CD4-positive, alpha-beta T cell treated with Interleukin-21 for 1 hour (primary cell): ENCODE measurements at places on chromosomes 11 and 22.
A peak's percentile ranks its signal among the peaks of the same experiment; 100 is the strongest.

DNA sequence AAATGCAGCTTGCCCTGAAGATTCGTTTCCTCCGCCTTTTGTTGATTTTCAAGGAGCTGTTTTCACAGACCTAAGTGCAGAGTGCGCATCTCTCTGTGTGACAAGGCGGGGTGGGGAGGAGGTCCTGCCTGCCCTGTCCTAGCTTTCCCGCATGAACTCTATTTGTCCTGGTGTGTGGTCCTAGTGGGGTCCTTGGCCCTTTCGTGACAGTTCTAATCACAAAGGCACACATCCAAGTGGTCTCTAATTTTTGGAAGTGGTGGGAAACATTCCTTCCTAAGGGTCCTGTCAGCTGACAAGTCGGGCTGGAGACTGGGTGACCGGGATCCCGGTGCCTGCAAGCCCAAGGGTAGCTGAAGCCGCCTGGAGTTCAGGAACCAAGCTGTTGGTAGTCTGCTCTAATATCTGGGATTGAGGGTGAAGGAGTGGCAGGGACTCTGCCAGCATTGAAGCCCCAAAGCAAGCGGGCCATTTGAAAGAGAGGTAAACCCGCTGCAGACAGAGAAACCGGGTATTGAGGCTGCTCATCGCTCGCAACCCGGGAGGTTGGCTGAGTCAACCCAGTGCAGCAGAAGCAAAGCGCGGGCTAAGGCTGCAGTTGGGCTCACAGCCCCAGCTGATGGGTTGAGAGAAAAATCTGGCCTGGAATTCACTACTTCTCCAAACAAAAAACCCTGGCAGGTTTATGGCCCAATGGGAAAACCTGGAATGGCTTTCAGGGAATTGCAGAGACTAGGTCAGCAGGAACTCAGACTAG lies 28.1 kb upstream of the FBXO3 start:
- no peak for DNase-seq

DNA sequence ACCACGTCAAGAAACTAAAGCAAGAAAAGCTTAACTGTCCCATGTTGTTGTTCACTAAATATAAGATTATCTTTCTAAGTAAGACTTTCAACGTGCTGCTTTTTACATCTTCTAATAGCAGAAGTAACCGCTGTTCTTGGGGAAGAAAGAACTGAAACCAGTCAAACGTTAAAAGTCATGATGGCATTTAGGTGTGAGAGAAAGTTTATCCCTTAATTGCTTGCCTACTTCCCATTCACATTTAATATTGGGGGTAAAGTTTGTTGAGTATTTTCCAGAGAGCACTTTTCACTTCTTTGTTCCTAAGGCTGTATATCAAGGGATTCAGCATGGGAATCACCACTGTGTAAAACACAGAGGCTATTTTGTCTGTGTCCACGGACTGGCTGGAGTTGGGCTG lies 970 bp downstream of the OR5B21 start:
- DNase-seq: no peak

DNA sequence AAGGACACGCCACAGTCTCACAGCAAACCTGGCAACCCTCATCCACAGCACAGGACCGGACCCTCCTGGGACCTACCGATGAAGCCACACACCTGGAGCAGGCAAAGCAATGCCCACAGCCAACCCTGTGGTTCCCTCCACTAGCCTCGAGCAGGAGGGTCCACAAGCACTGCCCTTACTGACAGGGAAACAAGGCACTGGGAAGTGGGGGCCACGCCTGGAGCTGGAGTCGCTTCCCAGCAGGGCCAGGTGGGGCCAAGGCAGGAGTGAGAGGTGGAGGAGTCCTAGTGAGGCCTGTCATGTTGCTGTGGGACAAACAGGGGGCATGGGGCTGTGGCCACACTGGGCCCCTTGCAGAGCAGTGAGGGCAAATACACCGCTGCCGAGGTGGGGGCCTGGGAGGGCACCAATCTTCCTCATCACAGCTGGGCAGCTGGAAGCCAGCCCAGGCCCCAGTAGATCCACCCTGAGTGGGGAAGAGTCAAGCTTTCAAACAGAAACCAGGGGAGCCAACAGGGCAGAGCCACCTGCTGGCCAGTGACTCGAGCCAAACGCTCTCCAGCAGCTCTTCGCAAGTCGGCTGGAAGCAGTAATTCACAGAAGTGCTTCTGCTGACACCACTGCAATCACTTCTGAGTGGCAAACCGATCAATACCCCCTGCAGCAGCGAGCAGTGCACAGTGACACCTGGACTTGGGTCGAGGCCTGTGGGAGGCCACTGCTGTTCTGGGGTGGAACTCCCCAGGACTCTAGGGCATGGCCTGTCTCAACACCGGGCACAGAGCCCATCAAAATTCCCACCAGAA lies 13.7 kb downstream of the SULT4A1 start:
- DNase-seq: no peak

GRCh38 chr11:38498721-38499120 lies 1900.7 kb upstream of the RAG2 start:
- no peak for DNase-seq

GRCh38 chr11:62504158-62504973 lies 42.2 kb downstream of the AHNAK start:
- DNase-seq: no peak

DNA sequence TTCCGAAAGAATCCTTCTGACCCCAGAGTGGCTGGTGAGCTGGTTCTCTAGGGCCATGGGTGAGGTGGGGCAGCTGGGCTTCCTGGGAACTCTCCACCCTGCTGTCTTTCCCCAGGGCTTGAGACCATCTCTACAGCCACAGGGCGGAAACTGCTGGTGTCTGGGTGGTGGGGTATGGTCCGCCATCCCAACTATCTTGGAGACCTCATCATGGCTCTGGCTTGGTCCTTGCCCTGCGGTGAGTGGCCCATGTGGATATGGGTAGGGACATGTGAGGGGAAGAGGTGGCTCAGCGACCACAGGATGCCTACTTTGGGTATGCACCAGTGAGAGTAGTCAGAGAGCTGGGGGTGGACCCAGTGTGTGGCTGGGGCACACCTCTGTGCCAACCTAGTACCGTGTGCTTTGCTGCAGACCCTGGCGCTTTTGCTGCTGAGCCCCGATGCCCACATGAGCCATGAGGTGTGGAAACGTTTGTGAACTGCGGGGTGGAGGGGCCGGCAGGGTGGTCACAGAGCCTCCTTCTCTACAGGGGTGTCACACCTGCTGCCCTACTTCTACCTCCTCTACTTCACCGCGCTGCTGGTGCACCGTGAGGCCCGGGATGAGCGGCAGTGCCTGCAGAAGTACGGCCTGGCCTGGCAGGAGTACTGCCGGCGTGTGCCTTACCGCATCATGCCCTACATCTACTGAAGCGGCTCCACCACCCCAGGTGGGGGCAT lies 2.0 kb downstream of the ZNHIT2 start:
- no peak for DNase-seq

DNA sequence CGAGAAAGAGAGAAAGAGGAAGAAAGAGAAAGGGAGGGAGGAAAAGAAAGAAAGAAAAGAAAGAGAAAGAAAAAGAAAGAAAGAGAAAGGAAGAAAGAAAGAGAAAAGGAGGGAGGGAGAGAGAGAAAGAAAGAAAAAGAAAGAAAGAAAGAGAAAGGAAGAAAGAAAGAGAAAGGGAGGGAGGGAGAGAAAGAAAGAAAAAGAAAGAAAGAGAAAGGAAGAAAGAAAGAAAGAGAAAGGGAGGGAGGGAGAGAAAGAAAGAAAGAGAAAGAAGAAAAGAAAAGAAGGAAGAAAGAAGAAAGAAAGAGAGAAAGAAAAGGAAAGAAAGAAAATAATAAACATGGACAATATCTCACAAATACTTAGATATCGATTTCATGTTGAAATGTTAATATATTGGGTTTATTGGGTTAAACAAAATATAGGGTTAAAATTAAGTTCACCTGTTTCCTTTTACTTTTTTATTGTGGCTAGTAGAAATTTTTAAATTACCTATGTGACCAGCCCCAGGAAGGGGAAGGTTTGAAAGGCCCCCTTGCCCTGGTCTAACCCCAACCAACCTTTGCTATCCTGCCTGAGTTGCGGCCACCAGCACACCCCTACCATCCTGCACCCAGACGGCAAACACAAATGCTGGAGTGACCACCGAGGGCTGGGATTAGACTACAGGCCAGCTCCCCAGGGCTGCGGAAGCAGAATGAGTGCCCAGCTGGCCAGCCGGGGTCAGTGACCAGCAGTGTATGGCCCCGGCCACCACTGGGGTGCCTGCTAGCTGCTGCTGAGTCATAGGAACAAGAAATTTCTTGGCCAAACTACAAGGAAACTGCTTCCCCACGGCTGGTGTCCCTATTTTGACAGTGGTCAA lies 81.0 kb upstream of the FGF3 start:
- no peak for DNase-seq

- DNase-seq: no peak
Observed at GRCh38 chr11:77322926-77323590, 21.6 kb upstream of the GDPD4 start.

DNA sequence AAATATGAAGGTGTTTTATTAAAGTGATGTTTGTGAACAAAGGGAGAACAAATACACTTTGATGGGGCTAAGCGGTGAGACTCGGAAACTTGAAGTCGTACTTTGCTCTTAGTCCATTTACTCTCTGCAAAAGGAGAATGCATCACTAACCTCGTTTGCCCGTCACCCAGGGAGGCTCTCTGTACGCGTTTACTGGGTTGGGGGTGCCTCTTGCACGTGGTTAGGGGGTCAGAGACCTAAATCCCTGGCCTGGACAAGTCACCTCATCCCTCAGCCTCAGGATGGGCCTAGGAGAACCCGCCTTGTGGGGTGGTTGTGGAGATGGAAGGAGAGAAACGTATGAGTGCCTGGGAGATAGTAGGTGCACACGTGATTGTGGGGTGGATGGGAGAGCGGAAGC lies 803 bp upstream of the IFT27 start:
- DNase-seq: no peak

DNA sequence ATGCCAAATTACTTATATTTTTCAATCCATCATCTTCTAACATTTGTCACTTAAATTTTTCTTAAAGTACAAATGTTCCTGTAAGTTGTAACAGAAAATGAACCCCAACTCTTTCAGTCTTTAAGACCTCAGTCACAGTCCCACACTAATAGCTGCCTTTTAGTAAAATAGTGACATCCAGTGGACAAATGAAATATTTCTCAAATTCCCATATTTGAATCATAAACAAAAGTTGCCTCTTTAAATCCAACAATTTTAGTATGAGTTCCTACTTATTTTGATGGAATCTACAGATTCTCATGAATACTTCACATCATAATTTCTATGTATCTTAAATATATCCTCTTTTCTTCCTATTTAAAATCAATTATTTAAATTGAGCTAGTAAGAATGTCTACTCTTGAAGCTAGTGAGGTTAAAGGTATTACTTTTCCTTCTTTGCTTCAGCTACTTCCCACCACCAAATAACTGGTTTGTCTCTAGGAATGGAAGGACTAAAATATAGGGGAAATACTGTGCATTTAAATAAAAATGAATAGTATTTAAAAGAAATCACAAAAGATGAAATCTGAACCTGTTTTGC lies 9.2 kb downstream of the LIN7C start:
- peak; percentile 30 for DNase-seq

GRCh38 chr22:46604306-46604690 lies 15.9 kb upstream of the GRAMD4 start:
- DNase-seq: peak; percentile 48

GRCh38 chr22:44033694-44034093 lies 9.6 kb downstream of the PARVB start:
- no peak for DNase-seq

DNA sequence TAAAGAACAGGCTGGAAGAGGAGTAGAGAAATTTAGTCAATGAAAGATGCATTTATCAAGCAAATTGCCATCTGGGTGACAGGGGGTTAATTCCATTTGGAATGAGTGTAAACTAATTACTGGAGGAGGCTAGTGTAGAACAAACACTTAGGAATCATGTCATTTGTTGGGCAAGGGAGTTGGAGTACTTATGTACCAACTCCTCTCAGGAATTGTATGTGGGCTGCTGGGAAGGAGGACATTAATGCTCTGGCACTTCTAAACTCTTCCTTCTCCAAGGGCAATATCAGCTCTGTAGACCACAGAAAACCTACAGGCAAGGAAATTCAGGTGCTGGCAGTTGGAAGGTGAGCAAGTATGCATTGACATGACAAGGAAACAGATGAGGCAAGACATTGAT lies 141.0 kb downstream of the MSANTD4 start:
- DNase-seq: no peak

DNA sequence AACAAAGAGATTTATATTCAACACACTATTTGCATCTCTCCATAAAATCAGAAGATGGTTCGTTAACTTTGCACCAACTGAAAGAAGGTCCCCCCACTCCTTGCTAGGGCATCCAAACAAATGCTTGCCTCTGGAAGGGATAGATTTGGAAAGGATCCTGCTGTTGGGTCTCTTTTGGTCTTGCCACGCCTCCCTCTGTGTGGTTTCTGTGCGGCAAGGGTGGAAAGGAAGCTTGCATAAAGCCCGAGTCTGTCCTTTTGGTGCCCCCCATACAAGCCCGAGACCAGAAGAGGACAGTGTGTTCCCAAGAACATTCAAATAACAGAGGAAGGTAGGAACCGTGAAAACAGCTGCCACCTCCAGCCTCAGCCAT lies 15.1 kb downstream of the SCGB1A1 start:
- no peak for DNase-seq

DNA sequence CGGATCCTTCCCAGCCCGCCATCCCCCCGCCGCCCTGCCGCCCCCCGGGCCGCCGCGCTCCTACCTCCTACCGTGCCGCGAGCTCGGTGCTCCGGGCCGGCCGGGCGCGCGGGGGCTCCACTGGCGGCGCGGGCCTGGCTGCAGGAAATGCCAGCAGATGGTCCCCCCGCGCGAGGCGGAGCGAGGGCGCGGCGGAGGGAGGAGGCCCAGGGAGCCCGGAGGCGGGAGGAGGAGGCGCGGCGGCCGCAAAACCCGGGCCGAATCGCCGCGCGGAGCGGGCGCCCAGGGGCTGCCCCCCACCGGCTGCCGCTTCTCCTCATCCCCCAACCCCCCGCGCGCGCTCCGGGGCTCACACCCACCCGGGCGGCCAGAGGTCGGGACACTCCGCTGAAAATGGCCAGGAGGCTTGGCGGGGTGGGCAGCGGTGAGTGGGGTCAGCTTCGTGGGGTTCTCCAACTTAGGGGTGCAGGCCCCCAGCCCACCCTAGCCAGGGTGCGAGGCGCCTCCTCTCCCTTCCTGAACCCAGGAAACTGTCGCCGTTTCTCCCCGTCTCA lies at the start of gene OSBPL5:
TSS of gene OSBPL5 (minus strand) at position 159 of the 554 bp plus-strand sequence. CDS start 36,162 bp downstream, outside the sequence.
- peak; percentile 53 for DNase-seq

DNA sequence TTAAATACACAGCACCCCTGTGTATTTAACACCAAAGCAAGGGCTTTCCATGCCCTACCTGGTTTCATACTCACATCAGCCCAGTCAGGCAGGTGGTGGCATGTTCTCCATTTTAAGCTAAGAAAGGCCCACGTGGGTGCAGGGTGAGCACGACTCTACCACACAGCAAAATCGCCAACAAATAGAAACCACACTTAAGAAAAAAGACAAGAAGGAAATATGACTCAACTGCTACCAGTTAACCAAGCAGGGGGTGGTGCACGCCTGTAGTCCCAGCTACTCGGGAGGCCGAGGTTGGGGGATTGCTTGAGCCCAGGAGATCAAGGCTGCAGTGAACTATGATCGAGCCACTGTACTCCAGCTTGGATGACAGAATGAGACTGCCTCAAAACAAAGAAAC lies 35.2 kb upstream of the TFIP11 start:
- DNase-seq: peak; percentile 11

- DNase-seq: no peak
Observed at GRCh38 chr11:39724404-39724803, 1735.0 kb downstream of the LRRC4C start.
